ENCODE measurements at places on chromosomes 6 and 20.

- no peak for DNase-seq
Measured at GRCh38 chr20:36203861-36204260, 32.4 kb upstream of the AAR2 start.

- DNase-seq = no peak
Measured at GRCh38 chr20:58829531-58829941, 21.2 kb downstream of the GNAS-AS1 start.

DNA sequence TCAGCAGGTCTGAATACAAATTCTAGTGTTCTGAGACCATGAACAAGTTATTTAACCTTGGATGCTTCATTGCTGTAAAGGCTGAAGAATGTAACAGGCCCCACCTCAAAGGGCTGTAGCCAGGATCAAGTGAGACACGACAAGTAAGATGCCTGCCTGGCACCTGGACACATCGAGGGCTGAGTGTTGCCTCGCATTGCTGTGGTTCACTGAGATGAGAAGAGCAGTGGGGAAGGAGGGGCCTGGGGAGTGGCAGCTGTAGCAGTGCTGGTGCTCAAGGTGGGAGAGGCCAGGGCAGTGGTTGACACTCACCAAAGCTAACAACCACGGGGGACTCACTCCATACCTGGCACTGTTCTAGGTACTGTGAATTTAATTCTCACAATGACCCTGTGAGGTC is 187.8 kb downstream of the KIF16B start:
- no peak for DNase-seq

- DNase-seq = no peak
Measured at GRCh38 chr6:123570813-123571684, 65.7 kb downstream of the TRDN start.

Measured in cortex of kidney (tissue), 1 donor.